ENCODE measurements at places on chromosomes 6 and 20.

DNA sequence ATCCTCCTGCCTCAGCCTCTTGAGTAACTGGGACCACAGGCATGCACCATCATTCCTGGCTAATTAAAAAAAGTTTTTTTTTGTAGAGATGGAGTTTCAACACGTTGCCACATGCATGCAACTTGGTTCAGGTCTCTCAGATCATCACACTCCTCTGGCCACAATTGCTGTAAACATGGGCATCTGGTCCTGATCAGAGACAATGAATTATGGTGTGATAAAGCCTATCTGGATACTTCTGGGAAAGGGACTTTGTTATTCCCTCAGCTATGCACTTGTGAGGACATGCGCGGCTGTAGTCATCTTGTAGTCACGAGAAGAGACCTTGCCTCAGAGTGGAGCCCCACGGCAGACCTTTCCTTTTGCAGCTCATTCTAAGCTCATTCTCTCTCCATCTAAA is 210.9 kb upstream of the ZFP64 start:
- H3K27me3 ChIP-seq, result no peaks in the 10 kb centered on the region
- H3K4me3 ChIP-seq, result no peak overlapping the region
- no peak for DNase-seq
- no peak overlapping the region for H3K27ac ChIP-seq
- no peaks in the 10 kb centered on the region for H3K36me3 ChIP-seq

DNA sequence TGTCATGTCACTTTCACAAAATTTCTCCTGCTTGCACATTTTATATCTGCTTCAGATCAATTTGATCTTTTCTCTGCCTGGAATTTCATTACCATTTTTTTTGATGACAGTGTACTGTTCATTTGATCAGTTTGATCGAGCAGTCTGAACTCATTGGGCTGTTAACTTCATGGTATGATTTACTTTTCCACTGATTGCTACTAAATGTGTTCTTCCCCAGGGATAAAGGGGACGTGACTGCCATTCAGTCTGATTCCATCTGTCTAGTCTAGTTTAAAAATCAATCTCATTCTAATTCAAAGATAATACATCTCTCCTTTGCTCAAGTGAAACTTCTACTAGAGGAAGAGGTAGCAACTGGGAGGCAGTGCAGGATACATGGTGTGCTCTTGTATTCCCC is 21.1 kb downstream of the LAMP5 start:
- no peaks in the 10 kb centered on the region for H3K36me3 ChIP-seq
- no peak overlapping the region for H3K4me3 ChIP-seq
- no peaks in the 10 kb centered on the region for H3K27me3 ChIP-seq
- H3K27ac ChIP-seq, result no peak overlapping the region
- peaks cover 18% of the 10 kb centered on the region for H3K4me1 ChIP-seq
- DNase-seq, result no peak

DNA sequence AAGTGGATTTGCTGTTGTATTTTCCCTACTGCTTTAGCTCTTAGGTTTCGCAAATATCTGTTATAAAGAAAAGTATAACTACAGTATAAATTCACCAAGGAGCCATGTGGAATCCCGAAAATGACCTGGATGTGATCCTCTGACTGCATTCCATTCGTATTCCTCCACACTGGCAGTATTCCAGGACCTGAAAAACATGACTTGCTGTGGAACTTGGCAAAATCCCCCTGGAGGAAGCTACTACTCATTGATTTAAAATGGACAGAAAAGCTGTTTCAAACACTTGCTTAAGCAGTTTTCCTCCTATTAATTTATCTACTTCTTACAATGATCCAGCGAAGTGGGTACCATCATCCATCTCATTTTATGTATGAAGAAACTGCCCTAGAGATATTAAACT is 13.3 kb upstream of the ENPP5 start:
- no peaks in the 10 kb centered on the region for H3K36me3 ChIP-seq
- no peaks in the 10 kb centered on the region for H3K4me1 ChIP-seq
- H3K27me3 ChIP-seq, result no peaks in the 10 kb centered on the region
- peak; percentile 24 for DNase-seq
- H3K27ac ChIP-seq, result no peak overlapping the region

- H3K27me3 ChIP-seq, result no peaks in the 10 kb centered on the region
- H3K36me3 ChIP-seq, result 0 out of 2 replicates have a peak, but pooled peaks cover 4% of the 10 kb centered on the region
- peak; percentile 79 for DNase-seq
- peaks cover 37% of the 10 kb centered on the region for H3K4me1 ChIP-seq
- peak overlapping the region; percentile 25 for H3K4me3 ChIP-seq
Measured at GRCh38 chr6:10268111-10268510, 146.8 kb downstream of the TFAP2A start.

DNA sequence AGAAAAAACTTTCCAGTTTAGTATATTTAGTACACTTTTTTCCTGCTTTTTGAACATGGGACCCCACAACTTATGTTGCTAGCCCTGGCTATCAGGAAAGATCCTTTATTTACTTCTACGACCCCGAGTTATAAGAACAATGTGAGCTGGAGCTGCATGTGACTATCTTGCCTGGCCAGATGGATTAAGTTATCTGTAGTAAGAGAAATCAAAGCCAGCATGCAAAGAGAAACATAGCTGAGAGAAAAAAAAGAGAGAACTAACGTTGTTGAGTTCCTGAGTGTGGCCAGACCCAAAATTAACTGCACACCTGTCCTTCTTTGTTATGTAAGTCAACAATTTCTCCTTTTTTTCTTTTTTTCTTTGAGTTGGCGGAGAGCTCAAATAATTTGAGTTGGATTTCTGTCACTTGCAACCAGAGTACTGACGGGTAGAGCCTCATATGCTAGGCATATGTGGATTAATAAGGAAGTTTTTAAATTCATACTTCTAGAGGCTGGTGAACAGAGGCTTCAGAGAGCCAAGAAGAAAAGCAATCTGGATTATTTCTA is 219.5 kb downstream of the HACE1 start:
- no peaks in the 10 kb centered on the region for H3K27me3 ChIP-seq
- H3K4me1 ChIP-seq, result no peaks in the 10 kb centered on the region
- no peak overlapping the region for H3K27ac ChIP-seq
- H3K4me3 ChIP-seq, result no peak overlapping the region
- no peaks in the 10 kb centered on the region for H3K36me3 ChIP-seq

GRCh38 chr20:45248609-45249008 is 5.8 kb downstream of the SLPI start:
- no peak overlapping the region for H3K4me3 ChIP-seq
- H3K4me1 ChIP-seq, result no peaks in the 10 kb centered on the region
- DNase-seq, result no peak
- no peaks in the 10 kb centered on the region for H3K27me3 ChIP-seq
- H3K27ac ChIP-seq, result no peak overlapping the region

- H3K27ac ChIP-seq, result no peak overlapping the region
- no peaks in the 10 kb centered on the region for H3K4me1 ChIP-seq
- no peak for DNase-seq
- H3K27me3 ChIP-seq, result no peaks in the 10 kb centered on the region
- H3K4me3 ChIP-seq, result no peak overlapping the region
- no peaks in the 10 kb centered on the region for H3K36me3 ChIP-seq
Measured at GRCh38 chr6:94953867-94954631, 623.3 kb upstream of the MANEA start.

DNA sequence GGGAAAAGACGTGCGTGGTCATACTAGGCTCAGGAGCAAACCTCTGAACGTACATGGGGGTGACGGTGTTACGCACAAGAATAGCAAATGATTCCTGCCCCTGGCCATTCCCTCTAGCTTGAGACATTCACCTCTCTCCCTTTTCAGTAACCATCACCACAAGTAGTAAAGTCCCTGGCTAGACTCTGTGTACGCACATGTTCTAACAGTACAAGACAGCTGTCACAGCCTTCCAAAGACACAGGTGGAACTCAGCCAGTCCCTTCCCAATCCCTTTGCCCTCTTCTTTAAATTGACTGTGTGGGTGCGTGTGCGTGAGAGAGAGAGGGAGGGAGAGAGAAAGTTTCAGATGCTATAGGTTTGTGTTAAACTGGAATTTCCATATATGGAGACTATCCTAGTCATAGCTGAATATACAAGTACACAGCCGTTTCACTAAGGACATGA is 67.3 kb downstream of the LY86 start:
- no peak overlapping the region for H3K27ac ChIP-seq
- H3K27me3 ChIP-seq, result peaks cover 11% of the 10 kb centered on the region
- 0 out of 2 replicates have a peak, but pooled peaks cover 3% of the 10 kb centered on the region for H3K4me1 ChIP-seq
- no peaks in the 10 kb centered on the region for H3K36me3 ChIP-seq
- no peak for DNase-seq

GRCh38 chr6:33915134-33915533 is 111.3 kb upstream of the MLN start:
- DNase-seq, result no peak
- H3K36me3 ChIP-seq, result no peaks in the 10 kb centered on the region
- H3K27me3 ChIP-seq, result no peaks in the 10 kb centered on the region

GRCh38 chr20:32070690-32071213 is 18.7 kb downstream of the HCK start:
- no peak overlapping the region for H3K4me3 ChIP-seq
- no peaks in the 10 kb centered on the region for H3K36me3 ChIP-seq
- DNase-seq, result no peak
- no peak overlapping the region for H3K27ac ChIP-seq
- no peaks in the 10 kb centered on the region for H3K4me1 ChIP-seq
